ENCODE measurements at places on chromosomes 2 and 18. TPM values are rescaled to one million over a fixed set of nuclear protein-coding genes. Genes with fewer than 3 reads are reported as not detected.
A peak's percentile ranks its signal among the peaks of the same experiment; 100 is the strongest.

POTEC gene
- 0.36 TPM for total RNA-seq

- DNase-seq = no peak
Observed at GRCh38 chr2:172436889-172437288, 9.5 kb downstream of the ITGA6 start.

DNA sequence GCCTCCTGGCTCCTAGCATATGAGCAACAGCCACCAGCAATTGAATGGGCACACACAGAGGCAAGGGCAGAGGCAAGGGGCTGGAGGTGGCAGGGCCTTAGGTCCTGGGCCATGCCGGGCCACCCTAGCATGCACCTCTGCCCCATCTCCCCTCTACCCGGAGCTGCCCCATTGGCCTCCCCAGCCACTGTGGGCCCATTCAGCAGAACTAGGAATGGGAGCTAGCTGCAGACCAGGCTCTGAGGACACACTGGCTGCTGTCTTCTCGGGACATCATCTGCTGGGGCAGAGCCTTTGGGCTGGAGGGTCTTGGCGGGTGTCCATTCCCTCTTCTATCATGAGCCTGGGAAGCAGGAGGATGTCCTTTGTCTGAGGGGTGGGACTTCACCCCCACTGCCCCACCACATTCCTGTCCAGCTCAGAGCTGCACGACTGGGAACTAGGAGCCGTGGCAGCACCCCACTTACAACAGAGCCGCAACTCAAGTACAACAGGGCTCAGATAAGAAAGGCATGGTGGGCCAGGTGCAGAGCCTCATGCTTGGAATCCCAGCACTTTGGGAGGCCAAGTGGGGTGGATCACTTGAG lies 800 bp downstream of the VIL1 start:
- DNase-seq = peak; percentile 78

- DNase-seq = no peak
Observed at GRCh38 chr2:207107131-207107530, 58.6 kb downstream of the KLF7 start.

GRCh38 chr2:32951672-32952071 lies 4.9 kb downstream of the LTBP1 start:
- DNase-seq = no peak

Measured in osteoblast (primary cell).